ENCODE measurements at places on chromosomes 12 and 14. TPM values are rescaled to one million over a fixed set of nuclear protein-coding genes. Genes with fewer than 3 reads are reported as not detected.
A peak's percentile ranks its signal among the peaks of the same experiment; 100 is the strongest.

- no peak for DNase-seq
Measured at GRCh38 chr14:83300476-83301064, 1766.9 kb upstream of the SEL1L start.

- DNase-seq, result no peak
Measured at GRCh38 chr12:104319918-104320626, 16.5 kb downstream of the EID3 start.

GRCh38 chr12:627863-628741 is 35.1 kb downstream of the NINJ2 start:
- no peak for DNase-seq

DNA sequence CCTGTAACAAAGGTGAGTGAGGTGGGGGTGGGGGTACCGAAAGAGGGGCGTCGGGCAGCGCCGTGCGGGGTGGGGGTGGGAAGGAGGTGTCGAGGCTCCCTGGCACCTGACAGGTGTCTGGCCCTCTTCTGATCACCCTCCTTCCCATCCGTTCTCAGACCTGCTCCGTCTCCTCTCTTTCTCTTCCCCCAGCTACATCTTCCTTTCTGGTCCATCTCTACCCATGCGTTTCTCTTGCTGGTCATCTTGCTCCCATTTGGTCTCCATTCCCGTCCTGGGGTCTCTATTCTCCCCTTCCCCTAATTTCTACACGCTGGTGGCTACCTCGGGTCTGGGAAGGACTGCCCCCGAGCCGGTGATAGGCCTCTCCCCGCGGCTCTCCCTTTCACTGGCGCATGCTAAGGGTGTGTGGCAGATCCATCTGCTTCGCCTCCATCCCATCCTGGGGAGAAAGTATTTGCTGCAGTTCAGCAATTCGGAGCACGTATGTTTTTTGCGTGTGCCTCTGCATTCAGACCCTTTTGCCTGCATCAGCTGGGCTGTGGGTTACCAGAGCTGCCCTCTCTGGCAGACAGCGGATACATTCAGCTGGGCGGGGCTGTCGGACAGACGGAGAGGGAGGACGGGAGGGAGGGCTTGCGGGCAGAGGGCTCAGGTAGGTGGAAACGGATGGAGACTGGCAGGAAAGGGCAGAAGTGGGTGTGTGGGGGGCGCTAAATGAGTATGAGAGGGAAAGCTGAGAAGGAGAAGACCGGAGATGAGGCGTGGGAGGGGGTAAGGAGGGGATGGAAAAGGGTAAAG is 730 bp downstream of the CLSTN3 start:
- no peak for DNase-seq

GRCh38 chr12:25761356-25761755 is 197.1 kb upstream of the RASSF8 start:
- no peak for DNase-seq

- DNase-seq, result no peak
Measured at GRCh38 chr14:47327336-47327735, 348.1 kb downstream of the MDGA2 start.

DNA sequence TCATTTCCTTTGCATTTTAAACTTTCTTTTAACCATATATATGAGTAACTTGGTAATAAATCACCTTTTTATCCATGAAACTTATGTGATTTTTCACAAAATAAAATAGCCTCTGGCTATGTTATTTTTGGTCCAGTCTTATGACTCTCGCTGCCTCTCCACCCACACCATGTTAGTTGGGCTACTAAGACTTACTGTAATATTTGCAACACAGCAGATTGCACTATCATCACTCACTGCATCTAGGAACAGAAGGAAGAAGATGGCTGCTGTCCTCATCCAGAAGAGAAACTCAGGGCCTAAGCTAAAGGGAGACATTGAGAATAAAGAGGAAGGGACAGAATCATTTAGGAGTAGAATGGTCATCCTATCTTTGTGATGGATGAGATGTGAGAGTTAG is 12.6 kb upstream of the B4GALNT3 start:
- no peak for DNase-seq

- DNase-seq, result no peak
Measured at GRCh38 chr12:28235985-28236384, 45.7 kb downstream of the CCDC91 start.

DNA sequence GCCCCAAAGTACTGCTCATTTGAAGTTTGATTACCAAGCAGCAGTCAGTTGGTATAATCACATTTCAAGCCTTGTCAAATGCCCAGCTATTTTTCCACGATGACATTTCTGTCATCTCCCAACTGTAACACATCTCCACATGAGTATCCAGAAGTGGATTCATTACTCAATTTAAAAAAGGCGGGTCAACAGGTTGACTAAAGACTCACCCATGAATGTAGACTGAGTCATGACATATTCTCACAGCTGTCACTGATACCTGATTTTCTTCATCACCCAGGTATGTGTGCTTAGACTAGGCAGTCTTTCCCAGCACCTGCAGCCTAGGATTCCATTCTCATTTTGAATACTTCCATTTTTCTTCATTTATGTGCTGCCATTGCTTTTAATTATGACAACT is 75.1 kb upstream of the DBX2 start:
- DNase-seq, result no peak

GRCh38 chr12:117188121-117188665 is 2.1 kb downstream of the FBXO21 start:
- DNase-seq, result no peak

DNA sequence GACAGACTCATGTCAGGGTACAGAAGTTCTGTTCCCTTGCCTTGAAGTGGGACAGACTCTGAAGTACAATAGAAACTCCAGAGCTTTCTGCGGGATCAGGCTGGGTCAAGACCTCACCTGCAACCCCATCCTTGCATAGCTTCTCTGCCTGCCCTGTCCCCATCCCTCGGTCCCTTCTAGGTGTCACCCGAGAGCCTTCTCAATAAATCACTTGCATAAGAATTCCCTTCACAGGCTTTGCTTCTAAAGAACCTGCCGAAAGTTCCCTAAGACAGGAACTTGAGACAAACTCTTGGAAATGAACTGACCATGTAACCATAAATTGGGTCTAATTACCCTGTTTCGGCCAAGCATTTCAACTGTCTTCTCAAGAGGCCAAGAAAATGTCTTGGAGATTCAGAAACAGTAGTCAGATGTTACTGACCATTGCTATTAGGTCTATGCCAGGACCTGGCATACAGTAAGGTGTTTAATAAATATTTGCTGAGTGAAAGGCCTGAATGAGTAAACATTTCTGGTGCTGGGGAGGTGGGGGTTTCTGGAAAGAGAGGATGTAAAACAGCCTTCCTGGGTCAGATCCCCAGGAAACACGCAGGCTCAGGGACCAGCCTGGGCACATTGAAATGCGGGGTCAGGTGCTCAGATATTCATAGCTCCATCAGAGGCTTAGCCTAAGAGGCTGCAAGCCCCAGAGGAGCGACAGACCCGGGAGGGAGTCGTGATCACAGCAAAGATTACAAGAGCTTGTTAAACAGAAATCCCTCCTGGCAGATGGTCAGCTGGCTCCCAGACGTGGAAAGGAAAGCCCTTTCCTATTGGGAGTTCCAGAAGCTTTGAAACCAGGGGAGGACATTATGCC is 226.2 kb upstream of the LHX5 start:
- peak; percentile 21 for DNase-seq

GRCh38 chr14:73125746-73126145 is 10.6 kb upstream of the PSEN1 start:
- no peak for DNase-seq

DNA sequence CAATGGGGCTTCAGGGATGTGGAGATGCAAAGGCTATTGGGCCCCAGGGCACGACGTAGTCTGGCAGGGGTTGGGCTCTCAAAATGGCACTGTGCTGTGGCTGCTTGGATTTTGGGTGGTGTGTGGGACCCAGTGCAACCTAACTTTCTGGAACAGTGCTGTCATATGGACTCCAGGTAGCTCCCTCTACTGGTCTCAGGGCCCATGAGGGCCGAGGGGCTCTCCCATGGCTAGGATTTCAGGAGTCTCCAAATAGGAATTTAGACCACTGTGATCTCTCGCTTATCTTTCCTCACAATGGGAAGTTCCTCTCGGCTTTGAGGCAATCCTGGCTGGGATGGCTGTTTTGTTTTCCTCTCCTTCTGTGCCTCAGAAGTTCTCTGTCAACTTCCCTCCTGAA is 68.2 kb upstream of the MUCL1 start:
- DNase-seq, result no peak

DNA sequence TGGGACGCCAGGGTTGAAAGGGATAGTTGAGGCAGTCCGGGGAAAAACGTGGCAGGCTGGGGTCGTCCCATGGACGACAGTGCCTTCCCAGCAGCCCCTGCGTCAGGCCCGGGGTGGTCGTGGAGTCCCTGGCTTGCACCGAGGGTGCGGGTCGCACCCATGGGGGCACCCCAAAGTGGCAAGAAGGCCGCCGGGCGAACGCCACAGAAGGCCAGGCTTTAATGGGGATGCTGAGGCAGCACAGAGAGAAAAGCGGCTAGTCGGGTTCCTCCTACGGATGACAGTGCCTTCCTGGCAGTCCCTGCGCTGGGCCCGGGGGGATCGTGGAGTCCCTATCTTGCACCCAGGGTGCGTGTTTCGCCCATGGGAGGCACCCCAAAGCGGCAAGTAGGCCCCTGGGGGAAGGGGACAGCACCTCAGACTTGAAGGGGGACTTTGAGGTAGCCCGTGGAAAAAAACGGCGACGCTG is 158.6 kb upstream of the ALG10B start:
- DNase-seq, result no peak

GRCh38 chr14:100076606-100077005 is 11.4 kb downstream of the EVL start:
- DNase-seq, result no peak

- peak; percentile 49 for DNase-seq
Measured at GRCh38 chr14:59358102-59358501, 107.1 kb downstream of the GPR135 start.

DNA sequence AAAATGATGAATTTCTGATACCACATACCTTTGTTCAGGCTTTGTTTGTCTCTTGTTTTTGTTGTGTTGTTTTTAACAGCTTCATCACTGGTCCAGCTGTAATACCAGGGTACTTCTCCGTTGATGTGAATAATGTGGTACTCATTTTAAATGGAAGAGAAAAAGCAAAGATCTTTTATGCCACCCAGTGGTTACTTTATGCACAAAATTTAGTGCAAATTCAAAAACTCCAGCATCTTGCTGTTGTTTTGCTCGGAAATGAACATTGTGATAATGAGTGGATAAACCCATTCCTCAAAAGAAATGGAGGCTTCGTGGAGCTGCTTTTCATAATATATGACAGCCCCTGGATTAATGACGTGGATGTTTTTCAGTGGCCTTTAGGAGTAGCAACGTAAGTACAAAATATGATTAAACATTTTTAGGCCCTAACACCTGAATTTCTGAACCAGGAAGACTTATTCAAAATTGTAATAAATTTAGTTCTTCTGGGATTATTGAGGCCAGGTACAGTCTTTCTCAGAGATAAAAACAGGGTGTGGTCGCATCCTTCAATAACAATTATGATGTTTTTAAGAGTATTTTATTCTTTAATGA is 22.4 kb downstream of the RXYLT1 start:
- DNase-seq, result no peak

GRCh38 chr12:52647601-52648000 is 4.4 kb downstream of the KRT2 start:
- DNase-seq, result peak; percentile 16

GRCh38 chr12:81086342-81086741 is 8.5 kb downstream of the ACSS3 start:
- DNase-seq, result no peak

GRCh38 chr12:79935624-79936345 is 888 bp upstream of the PPP1R12A start:
- no peak for DNase-seq

GRCh38 chr14:101559624-101560533 is 1.4 kb upstream of the DIO3 start:
- DNase-seq, result peak; percentile 72

KRT79 gene
- total RNA-seq, result not detected

SPRYD4 gene
- total RNA-seq, result 4.3 TPM

PLEK2 gene
- total RNA-seq, result 2.9 TPM

CIDEB gene
- total RNA-seq, result not detected

HVCN1 gene
- total RNA-seq, result 5.8 TPM

BAZ1A gene
- total RNA-seq, result 23.1 TPM

ACVRL1 gene
- total RNA-seq, result not detected

SERPINA5 gene
- total RNA-seq, result 1.9 TPM

TPPP2 gene
- total RNA-seq, result not detected

LUM gene
- total RNA-seq, result not detected
